CD4-positive, alpha-beta memory T cell (primary cell): ENCODE measurements at places on chromosomes 16 and 17.

- no peak for DNase-seq
These were observed 3.9 kb downstream of the ABAT start for GRCh38 chr16:8678068-8678927.

DNA sequence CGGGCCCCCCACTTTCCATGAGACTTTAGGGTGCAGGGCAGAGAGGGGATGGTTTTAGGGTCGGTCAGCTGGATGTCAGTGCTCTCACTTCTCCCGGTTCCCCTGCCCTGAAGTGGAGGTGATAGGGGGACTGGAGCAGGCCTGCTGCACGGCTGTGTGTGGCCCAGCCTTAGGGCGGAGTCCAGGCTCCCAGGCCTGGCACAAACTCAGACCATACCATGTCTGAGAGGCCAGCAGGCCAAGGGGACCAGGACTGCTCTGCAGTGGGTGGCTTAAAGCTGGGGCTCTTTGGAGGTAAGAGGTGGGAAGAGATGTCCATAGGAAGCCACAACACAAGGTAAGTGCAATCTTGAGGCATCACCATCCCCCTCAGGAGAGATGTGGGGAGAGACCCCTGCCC lies 8.3 kb downstream of the TFAP4 start:
- no peak for DNase-seq

GRCh38 chr16:3950343-3951193 lies 70.1 kb upstream of the CREBBP start:
- DNase-seq = no peak

- DNase-seq = no peak
These were observed 105.3 kb downstream of the RAP1GAP2 start for GRCh38 chr17:2901582-2901981.

GRCh38 chr17:214881-215331 lies 33.5 kb upstream of the DOC2B start:
- no peak for DNase-seq
